ENCODE measurements at places on chromosomes 7 and 10.
A peak's percentile ranks its signal among the peaks of the same experiment; 100 is the strongest.

DNA sequence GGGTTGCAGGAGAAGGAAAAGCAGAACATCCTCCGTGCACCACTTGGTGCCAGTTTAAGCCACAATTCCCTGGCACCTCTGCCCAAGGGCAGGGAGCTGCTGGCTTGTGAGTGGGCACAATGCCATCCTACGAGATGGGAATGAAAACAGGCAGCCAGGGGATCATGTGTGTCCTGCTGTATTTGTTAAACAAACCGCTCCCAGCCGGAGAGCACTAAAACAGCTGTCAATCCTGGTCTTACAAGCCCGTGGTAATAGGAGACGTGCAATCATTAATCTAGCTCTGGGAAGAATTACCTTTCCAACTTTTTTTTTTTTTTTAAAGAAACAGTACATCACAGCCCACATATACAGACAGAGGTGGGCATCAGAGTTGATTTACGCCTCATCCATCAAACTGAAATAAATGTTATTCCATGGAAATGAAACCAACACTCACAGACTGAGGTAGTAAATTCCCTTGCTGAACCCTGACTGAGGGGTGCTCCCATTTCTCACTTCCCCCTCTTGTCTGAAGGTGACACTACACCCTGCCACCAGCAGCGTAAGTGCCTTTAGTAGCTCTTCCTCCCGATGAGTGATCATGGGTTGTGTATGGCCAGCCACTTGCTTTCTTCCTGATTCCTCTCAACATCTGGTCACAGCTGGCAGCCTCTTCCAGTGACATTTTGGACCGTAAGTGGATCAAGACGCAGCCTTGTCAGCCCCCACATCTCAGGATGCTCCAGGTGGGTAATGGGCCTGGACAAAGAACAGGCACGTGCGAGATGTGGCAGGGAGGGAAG lies 143.8 kb downstream of the TEX36 start:
- peak; percentile 82 for DNase-seq

DNA sequence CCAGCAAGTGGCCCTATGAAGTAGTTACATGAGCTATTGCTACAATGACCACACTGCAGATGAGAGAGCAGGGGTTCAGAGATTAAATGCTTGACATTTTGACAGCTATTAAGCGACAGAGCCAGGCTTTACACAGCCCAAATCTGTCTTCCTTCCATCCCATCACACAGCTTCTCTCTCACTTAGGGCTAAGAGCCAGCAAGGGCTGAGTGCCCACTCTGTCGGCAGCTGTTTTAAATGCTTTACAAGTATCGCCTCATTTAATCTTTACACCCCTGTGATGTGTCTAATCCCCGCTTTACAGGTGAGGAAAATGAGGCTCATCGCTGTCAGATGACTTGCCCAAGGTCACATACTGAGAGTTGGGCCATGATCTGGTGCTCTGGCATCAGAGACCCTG lies 15.2 kb upstream of the OPALIN start:
- DNase-seq = no peak

GRCh38 chr7:137909042-137909441 lies 62.3 kb upstream of the DGKI start:
- no peak for DNase-seq

DNA sequence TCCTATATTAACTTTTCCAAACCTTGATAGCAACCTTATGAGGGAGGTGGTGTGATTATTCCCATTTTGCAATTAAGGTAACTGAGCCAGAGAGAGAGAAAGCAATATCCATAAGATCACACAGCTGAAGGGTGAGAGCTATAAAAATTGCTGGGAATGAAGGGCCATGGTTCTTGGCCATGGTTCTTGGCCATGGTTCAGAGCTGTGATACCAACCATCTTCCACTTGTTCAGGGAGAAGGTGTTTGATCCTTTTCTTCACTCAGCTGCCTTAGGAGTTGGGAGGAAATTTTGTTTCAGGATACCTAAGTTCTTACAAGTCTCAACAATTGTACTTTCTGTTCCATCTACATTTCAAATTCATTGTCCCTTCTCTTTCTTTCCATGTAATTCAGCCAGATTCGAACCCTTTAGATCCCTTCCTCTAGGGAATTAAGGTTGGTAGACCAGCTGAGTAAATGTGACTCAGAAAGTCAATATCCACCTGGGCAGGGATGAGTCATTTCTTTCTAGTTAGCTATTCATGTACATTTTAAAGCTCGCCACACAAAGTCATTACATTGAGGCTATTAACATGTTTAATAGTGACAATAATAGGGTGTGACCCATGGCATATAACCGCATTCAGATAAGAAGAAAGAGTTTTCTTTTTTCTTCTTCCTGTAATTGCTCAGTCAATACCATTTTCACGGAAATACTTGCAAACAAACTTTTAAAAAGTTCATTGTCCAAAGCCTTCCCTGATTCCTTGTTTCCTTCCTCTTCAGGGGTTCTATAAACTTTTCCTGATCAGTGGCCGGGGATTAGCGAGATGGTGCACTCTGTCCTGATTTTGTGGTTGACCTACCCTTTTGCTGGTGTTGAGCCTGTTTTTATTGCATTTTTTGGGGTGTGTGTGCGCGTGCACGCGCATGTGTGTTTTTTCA lies 143.4 kb downstream of the TCF7L2 start:
- DNase-seq = no peak
